ENCODE measurements at places on chromosomes 5 and 9.

DNA sequence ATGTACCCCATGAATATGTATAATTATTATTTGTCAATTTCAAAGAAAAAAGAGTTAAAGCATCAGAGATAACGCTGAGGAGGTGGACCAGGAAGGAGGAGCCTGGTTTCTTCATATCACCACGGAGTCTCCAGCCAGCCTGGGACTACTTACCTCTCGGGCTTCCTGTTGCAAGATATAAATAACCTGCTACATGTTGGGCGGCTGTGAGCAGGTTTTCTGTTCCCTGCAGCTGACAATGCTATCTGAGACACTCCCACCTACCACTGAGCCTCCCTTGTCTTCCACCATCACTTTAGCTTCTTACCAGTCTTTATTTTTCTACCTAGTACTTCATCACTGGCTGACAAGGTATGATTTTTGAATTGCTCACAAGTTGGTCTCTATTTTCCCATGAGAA, 102.7 kb upstream of the CPEB4 start:
- no peak for DNase-seq

GRCh38 chr5:79512049-79512448, 1.9 kb downstream of the HOMER1 start:
- DNase-seq: no peak

GRCh38 chr5:40409601-40410000, 270.1 kb upstream of the PTGER4 start:
- no peak for DNase-seq

GRCh38 chr5:43110606-43111170, 10.0 kb upstream of the ZNF131 start:
- DNase-seq: no peak

DNA sequence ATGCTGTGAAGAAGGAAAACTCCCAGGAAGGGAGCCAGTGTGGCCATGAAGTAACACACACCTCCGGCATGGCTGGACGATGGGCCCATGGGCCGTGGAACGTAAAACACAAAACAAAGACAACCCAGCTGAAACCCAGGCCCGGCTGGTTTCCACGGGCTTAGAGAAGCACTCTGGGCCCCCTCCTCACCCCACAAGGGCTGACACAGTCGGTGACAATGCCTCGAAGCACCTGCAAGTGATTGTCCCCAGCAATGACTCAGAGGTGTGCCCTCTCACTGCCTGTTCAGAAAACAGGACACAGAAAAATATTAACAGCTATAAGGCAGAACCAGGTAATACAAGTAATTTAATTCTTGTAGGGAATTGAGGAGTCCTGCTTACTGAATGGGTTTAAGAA, 135.3 kb downstream of the ROR2 start:
- no peak for DNase-seq

DNA sequence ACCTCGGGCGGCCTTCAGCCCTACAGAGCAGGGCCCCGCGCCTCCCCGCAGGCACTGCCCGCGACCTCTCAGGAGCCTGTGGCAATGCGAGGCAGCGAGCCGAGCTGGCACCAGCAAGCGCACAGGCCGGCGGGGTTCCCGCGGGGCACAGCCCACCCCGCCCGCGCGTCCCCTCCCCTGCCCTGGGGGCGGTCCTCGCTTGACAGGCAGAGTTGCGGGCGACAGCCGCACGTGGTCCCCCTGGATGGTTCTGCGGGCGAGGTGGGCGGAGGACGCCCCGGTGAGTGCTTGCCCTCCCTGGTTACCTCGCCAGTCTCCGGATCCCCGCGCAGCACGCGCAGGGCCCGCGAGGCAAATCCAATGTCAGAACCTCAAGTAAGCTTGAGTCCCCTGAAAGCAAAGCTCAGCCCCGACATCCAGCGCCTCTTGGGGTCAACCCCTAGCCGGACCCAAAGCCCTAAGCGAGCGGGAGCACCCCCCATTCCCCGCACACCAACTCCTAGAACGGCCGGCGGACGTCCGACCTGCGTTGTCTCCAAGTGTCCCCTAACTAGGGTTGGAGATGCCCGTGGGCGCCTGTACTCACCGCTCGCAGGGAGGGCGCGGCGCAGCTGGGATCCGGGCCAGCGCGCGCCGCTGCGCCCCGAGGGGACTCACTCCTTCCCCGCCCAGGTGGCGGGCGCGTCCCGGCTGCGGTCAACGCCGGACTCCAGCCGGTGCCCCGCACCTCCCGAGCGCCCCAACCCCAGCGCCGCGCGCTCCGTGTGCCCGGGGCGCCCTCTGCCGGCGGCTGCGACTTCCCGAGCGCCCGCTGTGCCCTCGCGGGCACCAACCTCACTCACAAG, at the start of gene DRD1:
Gene DRD1 (minus strand): TSS at position 123 of the 845 bp plus-strand sequence. CDS start 1,083 bp downstream, outside the sequence.
- DNase-seq: no peak

- DNase-seq: no peak
Measured at GRCh38 chr5:173278172-173278571, 43.2 kb upstream of the NKX2-5 start.

DNA sequence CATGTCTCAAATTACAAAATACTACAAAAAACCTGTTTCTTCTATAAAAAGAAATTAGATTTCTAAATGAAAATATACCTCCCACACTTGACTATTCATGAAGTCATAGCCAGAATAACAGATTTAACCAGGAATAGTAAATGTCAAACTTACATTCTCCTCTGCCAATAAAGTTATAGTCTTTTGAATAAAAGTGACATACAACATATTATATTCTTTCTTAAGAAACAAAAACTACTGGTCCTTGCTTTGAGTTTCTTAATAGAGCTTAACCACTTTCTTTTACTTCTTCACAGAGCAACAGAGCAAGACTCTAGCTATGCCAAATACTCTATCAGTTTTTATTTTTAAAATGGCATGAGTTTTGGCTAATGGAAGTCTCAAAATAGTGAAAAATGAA, 61.7 kb downstream of the DEPDC1B start:
- no peak for DNase-seq

DNA sequence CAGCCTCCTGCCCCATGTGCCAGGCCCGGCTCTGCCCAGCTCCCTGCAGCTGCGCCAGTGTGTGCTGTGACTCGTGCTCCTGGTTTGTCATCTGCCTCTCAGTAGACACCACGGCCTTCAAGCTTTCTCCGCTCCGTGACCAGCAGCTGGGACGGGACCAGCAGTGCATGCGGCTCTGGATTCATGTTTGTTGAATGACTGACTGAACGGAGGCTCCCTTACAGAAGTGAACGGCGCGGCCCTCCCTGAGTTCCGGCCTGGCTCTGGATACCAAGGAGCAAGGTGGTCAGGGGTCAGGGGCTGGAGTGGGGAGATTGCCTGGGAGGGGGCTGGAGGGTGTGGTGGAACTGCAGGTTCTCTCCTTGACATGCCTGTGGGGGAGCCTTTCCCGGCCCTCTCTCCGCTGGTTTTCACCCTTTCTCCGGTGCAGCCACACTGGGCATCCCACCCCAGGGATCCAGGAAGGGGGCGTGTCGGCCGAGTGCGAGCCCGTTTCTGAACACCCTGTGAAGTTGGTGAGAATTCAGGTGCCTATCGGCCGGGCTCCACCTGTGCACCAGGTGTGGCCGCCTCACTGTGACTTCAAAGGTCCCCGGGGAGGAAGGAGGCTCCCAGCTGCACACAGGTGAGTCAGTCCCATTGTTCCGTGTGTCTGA, 11.1 kb upstream of the CEP72 start:
- DNase-seq: no peak

- DNase-seq: no peak
Measured at GRCh38 chr5:82526540-82526939, 248.4 kb upstream of the RPS23 start.

GRCh38 chr5:21856987-21857386, 996.2 kb downstream of the CDH12 start:
- no peak for DNase-seq
